Neural crest cell (in vitro differentiated cells): ENCODE measurements at places on chromosomes 12 and 14. TPM values are rescaled to one million over a fixed set of nuclear protein-coding genes. Genes with fewer than 3 reads are reported as not detected.

The PMCH gene
- total RNA-seq, result not detected in 2 replicates

The ANO4 gene
- total RNA-seq, result 0.23 and 0.61 TPM in 2 replicates

DNA sequence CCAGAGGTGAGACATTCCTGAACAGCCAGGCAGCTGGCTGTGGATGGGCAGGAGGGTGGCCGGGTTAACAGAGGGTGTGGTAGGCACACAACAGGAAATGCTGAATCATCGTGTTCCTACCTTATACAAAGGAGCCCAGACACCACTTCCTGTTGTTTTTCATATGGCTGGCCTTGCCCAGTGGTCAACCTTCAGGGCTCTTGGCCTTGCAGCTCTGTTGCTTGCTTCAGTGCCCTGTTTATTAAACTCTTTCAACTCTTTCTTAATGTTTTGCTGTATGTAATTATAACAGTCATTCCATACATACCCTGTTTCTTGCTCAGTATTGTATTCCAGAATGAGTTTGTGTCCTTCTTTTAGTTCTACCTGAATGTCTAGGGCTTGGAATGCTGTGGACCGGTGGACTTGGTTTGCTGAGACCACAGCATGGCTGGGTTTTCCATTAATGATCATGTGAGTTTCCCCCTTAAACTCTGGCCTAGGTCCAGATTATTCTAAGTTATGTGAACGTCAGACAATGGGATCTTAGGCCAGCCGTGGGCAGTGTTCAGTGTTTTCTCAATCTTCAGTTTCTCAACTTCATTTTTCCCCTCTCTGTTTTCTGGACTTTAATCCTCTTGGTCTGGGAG lies 11.9 kb downstream of the CFAP54 start:
- no peaks in the 10 kb centered on the region for H3K27me3 ChIP-seq
- peaks cover 2% of the 10 kb centered on the region for H3K36me3 ChIP-seq
- H3K27ac ChIP-seq, result no peak overlapping the region
- peaks cover 7% of the 10 kb centered on the region for H3K4me1 ChIP-seq

GRCh38 chr12:130948136-130948535 lies 5.6 kb upstream of the ADGRD1 start:
- peaks cover 3% of the 10 kb centered on the region for H3K27me3 ChIP-seq
- no peak for DNase-seq
- H3K36me3 ChIP-seq, result peaks cover 13% of the 10 kb centered on the region

DNA sequence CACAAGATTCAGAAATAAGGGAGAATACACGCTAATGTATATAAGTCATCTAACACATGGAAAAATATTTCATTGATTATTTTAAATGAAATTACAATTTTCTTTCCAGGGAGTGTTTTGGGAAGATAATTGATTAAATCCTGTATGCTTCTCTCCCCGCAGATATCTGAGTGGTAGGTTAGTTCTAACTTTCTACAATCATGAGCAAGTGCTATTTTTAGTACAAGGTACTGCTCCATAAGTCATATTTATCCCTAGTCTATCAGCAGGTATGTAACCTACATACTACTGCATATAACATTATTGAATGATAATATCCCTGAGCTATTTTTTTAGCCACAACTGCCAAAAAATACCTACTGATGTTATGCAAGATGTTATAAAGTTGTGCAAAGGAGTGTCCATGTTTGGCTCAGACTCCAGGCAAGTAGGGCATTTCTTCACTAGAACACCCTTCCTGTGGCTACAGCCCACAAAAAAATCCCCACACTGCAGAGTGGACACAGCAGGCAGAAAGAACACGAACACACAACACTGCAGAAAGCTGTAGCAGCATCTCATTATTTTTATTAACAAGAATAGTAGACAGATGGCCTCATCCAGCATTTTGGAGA lies 87.0 kb downstream of the SEC23A start:
- DNase-seq, result no peak
- H3K36me3 ChIP-seq, result peaks cover 12% of the 10 kb centered on the region
- no peak overlapping the region for H3K27ac ChIP-seq
- H3K4me3 ChIP-seq, result no peak overlapping the region

DNA sequence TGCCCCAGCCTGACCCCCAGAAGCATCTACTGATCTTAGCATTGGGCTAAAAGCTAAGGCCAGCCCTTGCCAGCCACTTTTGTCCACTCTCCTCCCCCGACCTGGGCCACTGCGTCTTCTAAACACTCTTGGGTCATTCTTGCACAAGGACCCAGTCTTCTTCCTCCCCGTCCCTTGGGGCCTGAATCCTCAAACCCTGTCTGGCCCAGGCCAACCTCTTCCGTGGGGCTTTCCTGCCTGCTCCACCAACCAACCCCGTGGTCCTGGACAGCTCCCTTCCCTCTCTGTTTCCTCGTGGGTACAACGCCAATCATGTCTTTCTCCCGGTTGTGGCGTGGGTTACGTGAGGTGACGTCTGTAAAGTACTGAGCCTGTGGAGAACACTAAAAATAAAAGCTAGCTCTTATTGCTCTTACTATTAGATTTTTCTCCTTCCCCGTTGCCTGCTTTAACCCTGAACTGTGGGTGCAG lies 21.5 kb downstream of the FAM222A start:
- no peak for DNase-seq
- no peaks in the 10 kb centered on the region for H3K36me3 ChIP-seq
- H3K4me1 ChIP-seq, result peaks cover 61% of the 10 kb centered on the region
- H3K27ac ChIP-seq, result no peak overlapping the region
- H3K27me3 ChIP-seq, result peaks cover 19% of the 10 kb centered on the region
- peak overlapping the region; percentile 25 for H3K4me3 ChIP-seq

- H3K36me3 ChIP-seq, result no peaks in the 10 kb centered on the region
- H3K4me3 ChIP-seq, result no peak overlapping the region
- H3K4me1 ChIP-seq, result peaks cover 32% of the 10 kb centered on the region
Observed at GRCh38 chr14:90809530-90810312, 6.5 kb downstream of the TTC7B start.

GRCh38 chr12:74441872-74442271 lies 95.8 kb upstream of the ATXN7L3B start:
- no peak for DNase-seq
- no peaks in the 10 kb centered on the region for H3K36me3 ChIP-seq
- no peak overlapping the region for H3K27ac ChIP-seq
- H3K4me3 ChIP-seq, result no peak overlapping the region
- H3K4me1 ChIP-seq, result no peaks in the 10 kb centered on the region

GRCh38 chr12:131066886-131067490 lies 113.3 kb downstream of the ADGRD1 start:
- H3K4me1 ChIP-seq, result no peaks in the 10 kb centered on the region
- no peak overlapping the region for H3K4me3 ChIP-seq
- DNase-seq, result no peak
- no peak overlapping the region for H3K27ac ChIP-seq
- no peaks in the 10 kb centered on the region for H3K36me3 ChIP-seq
- H3K27me3 ChIP-seq, result no peaks in the 10 kb centered on the region

- no peak overlapping the region for H3K27ac ChIP-seq
- no peak overlapping the region for H3K4me3 ChIP-seq
- H3K27me3 ChIP-seq, result no peaks in the 10 kb centered on the region
Observed at GRCh38 chr12:71551529-71551928, 111.9 kb downstream of the LGR5 start.
